ENCODE measurements at places on chromosomes 3 and 15.

- DNase-seq = no peak
These were observed 18.6 kb downstream of the RNU5B-1 start for GRCh38 chr15:65323071-65323511.

GRCh38 chr3:104629038-104629437 is 737.7 kb upstream of the ALCAM start:
- DNase-seq = no peak

DNA sequence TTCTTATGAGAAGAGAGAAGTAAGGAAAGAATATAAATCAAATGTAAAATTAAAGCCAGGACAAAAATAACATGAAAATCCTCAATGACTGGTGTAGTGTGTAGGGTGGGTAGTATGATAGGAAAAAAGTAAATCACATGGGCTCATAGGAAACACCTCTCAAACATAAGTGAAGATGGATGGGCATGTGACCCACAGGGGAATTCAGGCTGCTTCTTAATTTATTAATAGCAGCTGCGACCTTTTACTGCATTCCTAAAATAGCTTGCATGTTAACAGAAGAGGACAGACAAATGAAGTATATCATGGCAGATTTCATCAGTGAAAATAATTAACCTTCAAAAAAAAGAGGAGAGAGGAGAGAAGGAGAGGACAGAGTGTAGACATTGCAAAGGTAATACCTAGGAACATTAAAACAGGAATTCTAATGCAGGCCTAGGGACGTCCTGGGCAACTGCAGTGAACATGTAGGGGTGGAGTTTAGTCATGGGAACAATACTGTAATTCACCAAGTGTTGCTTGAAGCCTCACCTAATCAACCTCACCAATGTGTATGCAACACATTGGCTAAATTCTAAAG is 132.9 kb downstream of the KCNMB2 start:
- DNase-seq = no peak

DNA sequence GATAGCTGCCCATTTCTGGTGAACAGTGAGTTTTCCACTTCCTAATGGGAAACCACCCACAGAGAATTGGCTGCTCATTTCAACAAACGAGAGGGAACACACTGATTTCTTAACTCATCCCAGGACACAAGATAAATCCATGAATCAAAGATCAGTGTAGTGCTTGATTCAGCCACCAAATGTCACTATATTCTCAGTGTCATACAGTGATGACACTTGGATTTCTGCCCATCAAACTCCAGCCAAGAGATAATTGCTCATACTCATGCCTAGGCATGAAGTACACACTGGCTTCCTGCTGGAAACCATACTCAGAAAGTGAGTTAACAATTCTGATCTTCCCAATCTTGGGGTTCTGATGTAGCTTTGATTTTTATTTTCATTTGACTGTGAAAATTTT is 35.4 kb upstream of the GRM7 start:
- DNase-seq = no peak

GRCh38 chr3:171407759-171408158 is 52.4 kb downstream of the TNIK start:
- DNase-seq = no peak

- DNase-seq = no peak
These were observed 72.3 kb upstream of the BNC1 start for GRCh38 chr15:83356501-83357399.

GRCh38 chr3:123668906-123669305 is 84.1 kb upstream of the HACD2 start:
- DNase-seq = no peak

DNA sequence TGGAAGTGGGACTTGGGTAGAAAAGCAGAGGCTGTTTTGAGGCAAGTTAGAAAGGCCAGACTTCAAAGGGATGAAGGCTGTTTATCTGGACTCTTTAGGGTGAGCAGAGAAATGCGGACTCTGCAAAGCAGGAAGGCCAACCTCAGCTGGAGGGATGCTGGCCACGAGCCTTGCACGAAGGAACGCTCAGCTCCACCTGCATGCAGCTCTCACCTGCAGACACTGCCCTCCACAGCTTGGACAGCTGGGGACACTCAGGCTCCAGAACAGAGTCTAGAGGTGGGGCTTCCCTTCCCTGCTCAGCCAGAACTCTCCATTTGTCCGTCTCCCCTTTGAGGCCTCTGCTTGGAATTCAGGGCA is 229.7 kb downstream of the ADAMTS17 start:
- DNase-seq = no peak

- no peak for DNase-seq
These were observed 224.0 kb downstream of the DPH6 start for GRCh38 chr15:35321926-35322325.

GRCh38 chr15:95176794-95177577 is 945.6 kb downstream of the MCTP2 start:
- no peak for DNase-seq

DNA sequence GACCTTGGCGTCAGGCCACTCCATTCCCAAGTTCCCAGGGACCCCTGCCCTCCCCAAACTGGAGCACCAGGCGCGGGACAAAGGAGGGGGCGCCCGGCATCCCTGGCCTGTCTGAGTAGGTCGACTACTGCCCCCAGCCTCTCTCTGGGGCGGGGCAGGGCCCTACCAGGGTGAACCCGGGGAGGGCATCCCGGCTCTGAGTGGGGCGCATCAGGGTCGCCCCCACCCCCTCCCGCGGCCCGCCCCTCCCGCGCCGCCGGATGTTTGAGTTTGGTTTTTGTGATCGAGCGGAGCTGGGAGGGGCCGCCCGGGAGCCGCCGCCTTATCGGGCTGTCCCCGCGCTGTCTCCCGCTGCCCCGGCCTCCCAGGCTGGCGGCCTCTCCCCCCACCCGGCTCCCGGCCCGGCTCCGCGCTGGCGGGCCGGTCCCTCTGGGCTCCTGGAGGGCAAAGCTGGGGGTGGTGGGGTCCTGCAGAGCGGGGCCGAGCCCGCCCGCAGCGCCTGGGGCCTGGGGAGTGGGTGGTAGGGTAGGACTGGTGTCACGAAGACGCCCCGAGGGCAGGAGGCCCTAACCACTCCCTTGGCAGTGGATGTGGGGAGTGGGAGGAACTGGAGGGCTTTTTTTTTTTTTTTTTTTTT is 47.2 kb upstream of the SMAD6 start:
- DNase-seq = no peak

DNA sequence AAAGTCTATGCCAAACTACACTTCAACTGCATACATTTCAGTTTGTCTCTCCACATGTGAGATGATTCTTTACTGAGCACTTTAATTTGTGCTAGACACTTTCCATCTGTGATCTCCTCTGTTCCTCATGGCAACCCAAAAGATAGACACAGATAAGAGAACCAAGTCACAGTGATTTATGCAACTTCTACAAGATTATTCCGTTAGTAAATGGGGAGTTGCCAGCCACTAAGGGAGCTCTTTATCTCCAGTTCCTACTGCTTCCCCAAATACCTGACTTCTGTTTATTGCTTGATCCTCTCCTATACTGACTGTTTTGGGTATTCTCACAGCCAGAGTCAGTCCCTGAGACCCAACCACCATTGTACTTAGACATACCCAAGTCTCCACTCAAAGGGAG is 24.1 kb upstream of the AKAP13 start:
- DNase-seq = no peak

GRCh38 chr15:91135201-91136130 is 35.4 kb downstream of the SV2B start:
- DNase-seq = no peak

GRCh38 chr3:61233746-61234145 is 17.5 kb downstream of the FHIT start:
- DNase-seq = no peak

GRCh38 chr3:71520161-71521020 is 63.1 kb downstream of the FOXP1 start:
- DNase-seq = no peak

- DNase-seq = no peak
These were observed 47.3 kb downstream of the HES1 start for GRCh38 chr3:194183271-194183670.

DNA sequence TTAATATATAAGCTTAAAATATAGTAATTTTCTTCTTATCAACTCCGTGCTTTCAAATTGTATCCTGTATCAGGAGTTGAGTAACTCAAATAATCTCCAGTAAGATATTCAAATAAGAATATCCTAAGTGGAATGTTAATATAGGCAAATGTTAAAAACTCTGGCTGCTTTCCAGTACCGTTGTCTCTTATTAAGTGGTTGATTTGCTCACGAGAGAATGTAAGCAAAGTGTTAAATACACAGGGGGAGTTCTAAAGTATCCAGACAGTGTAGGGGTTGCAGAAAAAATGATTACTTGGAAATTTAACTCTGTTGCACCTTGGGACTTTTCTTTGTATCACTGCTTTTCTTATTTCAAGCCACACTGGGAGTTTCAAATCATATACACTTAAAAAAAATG is 478.9 kb upstream of the TBL1XR1 start:
- DNase-seq = no peak

DNA sequence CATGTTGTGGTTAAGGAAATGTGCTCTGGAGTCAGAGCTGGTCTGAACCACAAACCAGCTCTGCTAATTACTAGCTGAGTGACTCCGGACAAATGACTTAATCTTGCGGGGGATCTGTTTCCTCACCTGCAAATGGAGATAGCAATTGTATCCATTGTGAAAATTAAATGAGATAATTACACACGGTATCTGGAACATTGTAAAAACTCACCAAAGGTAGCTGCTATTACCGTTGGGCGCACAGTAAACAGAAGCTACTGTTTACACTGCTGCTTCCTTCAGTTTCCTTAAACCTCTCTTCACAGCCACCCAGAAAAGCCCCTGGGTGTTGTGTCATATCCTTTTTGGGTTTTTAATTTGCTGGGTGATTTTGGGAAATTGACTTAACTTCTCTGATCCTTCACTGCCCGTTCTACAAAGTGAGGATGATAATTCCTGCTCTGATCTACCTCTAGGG is 107.8 kb downstream of the MEGF11 start:
- DNase-seq = no peak

DNA sequence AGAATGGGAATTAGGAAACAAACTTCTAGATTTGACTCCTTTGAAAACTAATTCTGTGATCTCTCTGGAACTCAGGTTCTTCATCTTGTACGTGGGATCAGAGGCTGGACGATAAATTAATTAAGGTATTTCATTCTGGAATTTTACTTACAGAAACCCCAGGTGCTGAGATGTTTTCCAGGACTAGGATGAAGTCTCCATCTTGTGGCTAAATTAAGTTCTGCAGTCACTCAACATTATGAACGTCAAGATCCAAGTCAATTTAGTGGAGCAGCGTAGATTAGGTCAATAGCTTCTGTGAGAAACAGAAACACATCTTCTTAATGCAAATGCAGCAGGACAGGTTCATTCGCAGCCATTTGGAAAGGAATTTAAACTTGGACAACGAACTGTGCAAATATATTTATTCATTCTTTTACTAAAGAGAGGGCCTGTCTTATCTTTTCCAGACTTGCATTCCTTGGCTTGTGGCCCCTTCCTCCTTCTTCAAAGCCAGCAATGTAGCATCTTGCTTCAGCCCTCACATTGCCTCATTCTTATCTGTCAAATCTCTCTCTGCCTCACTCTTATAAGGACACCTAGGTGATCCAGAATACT is 26.7 kb upstream of the TMC3 start:
- DNase-seq = no peak

- DNase-seq = peak; percentile 1
These were observed 103.0 kb upstream of the ARHGEF26 start for GRCh38 chr3:154018100-154018696.

DNA sequence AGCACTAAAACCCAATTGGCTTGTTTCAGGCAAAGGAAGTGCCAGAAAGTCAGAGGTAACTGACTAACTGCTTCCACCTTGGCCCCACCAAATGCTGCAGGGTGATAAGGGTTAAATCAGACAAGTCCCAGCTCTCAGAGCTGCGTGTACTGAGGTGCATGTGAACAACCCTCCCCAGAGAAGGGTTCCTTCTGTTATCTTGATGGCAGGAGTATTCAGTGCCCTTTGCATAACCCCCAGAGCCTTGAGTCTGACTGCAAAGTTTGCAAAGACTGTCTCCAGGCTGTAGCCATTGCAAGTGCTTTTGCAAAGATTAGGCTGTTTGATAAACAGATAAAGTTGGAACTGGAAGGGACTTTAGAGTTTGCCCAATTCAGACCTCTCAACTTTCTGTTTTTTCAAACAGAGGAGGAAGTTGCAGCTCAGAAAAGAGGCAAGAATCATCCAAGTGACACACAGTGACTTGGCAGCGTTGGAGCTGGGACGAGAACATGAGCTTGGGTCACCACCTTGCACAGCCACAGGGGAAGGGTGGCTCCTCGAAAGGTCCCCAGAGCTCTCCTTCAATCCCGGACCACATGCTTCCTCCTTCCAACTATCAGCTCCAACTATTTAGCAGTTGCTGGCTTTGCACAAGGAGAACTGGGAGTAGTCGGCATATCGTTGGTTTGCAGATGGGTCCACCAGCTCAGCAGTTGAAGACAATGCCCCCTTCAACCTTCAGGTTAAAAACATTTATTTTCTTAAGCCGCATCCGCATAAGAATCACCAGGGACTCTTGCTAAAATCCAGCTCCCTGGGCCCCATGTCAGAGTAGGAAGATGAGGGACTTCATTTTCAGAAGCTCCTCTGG is 224.8 kb upstream of the HES1 start:
- DNase-seq = no peak

DNA sequence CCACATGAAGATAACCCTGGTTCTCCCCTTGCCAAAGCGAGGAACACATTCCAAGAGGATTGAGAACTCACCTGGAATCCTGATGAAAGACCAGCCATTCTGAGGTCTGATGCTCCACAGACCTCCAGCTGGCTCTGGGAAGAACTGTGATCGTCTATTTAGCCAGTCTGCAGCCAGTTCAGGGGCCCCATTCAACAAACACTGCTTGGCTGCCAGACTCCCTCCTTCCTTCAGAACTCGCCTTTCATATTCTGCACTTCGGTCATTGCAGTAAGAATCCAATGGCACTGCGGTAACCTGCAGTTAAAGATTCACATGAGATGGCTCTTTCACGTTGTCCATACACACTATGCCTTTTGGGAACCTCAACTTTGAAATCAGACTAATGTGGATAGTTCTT is 67.6 kb downstream of the CHAC1 start:
- no peak for DNase-seq

Measured in stimulated activated CD8-positive, alpha-beta memory T cell treated with anti-CD3 and anti-CD28 coated beads, Interleukin-7, amount 100 ng/mL, for 48 hours (primary cell).